ENCODE measurements at places on chromosomes 7 and 10.

GRCh38 chr10:128833671-128834070 is 633.4 kb upstream of the MGMT start:
- DNase-seq = no peak

DNA sequence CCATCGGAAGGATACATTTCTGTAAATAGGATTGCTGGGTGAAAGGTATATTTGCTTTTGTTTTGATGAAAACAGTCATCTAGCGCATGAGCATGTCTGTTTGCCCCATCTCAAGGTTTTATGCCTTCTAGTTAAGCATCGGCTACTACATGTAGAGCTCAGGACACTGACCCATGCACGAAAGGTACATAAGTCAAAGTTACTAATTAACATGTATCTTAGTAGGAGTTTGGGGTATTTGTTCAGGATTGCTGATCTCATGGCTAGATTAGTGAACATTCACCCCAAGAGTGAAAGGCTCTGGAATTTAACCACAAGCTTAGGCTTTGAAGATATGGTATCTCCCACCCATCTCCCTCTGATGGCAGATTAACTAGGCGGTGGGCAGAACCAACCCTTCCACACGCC is 91.5 kb downstream of the RBM20 start:
- DNase-seq = no peak

- no peak for DNase-seq
These were observed at the start of gene ADAMTS14 for GRCh38 chr10:70672165-70673042. Gene ADAMTS14 (plus strand): TSS chr10:70672506. CDS start chr10:70672803, 297 bp downstream.

- DNase-seq = no peak
These were observed 279.1 kb downstream of the CCSER2 start for GRCh38 chr10:84607523-84607922.

- DNase-seq = no peak
These were observed 229.5 kb downstream of the PTPRN2 start for GRCh38 chr7:158357898-158358821.

DNA sequence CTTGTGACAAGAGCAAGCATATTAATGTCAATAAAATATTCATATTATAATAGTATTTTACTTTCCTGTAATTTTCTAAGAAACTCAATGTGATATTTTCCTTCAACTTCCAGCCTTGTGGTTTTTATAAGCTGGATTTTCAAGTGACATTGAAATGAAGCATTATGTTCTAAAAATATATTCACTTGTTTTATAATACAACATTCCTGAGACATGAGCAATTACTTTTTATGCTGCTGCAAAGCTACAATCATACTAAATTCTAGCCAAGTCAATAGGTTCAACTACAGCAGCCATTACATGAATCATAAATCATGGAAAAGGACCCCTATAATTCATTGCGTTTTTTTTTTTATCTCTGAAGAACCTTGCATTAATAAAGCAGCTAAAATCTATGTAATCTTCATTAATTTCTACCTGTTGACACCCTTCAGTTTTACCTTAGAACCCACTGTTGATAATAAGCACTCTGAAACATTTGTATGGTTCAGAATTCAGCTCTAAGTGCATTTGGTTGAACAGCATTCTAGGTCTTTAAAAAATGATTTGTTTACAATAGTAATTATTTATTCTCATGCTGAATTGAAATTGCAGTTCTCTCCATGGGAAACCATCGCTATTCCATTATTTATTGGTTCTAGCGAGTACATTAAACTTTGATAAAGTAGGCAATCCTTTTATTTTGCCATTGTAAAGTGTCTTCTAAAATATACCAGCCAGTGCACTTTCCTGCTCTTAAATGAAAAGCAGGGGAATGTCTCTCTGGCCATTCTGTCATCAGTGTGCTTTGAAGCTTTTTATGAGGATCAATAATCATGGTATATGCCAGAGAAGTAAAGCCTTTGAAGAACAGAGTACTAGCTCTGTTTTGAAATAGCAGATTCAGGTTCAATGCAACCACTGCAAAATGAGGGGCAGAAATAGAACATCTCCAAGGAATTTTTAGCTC is 132.6 kb downstream of the GNAT3 start:
- no peak for DNase-seq

- DNase-seq = no peak
These were observed 29.3 kb downstream of the CCNJ start for GRCh38 chr10:96072674-96073073.

GRCh38 chr10:33600381-33600780 is 265.9 kb upstream of the NRP1 start:
- no peak for DNase-seq

DNA sequence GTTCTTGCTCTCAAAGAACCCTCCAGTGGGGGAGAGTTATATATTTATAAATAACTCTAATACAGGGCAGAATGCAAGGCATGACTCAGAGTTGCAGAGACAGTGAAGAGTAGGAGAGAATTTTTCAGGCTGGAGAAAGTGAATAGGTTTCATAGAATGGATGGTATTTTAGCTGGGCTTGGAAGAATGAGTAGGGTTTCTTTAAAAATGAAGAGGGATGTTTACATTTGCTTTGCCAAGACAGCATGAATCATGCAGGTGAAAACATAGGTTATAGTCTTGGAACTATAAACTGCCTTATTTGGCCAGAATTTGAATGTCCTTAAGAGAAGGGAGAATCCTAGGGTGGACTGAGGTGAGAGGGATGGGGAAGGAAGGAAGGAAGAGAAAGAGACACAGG is 124.8 kb downstream of the CPED1 start:
- DNase-seq = no peak

DNA sequence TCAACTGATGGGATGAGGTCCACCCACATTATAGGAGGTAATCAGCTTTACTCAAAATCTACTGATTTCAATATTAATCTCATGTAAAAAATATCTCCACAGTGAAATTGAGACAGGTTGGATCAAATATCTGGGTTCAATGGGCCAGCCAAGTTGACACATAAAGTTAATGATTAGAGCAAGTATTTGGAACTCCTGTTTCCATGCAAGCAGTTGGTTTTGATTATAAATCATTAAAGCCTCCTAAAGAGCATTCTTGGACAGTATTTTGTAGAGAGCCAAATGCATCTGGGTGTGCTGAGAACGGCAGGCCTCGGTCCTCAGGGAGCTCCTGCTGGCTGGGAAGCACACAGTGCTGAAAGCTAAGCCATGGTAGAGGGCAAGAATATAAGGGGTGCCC is 126.9 kb upstream of the BTBD16 start:
- no peak for DNase-seq

DNA sequence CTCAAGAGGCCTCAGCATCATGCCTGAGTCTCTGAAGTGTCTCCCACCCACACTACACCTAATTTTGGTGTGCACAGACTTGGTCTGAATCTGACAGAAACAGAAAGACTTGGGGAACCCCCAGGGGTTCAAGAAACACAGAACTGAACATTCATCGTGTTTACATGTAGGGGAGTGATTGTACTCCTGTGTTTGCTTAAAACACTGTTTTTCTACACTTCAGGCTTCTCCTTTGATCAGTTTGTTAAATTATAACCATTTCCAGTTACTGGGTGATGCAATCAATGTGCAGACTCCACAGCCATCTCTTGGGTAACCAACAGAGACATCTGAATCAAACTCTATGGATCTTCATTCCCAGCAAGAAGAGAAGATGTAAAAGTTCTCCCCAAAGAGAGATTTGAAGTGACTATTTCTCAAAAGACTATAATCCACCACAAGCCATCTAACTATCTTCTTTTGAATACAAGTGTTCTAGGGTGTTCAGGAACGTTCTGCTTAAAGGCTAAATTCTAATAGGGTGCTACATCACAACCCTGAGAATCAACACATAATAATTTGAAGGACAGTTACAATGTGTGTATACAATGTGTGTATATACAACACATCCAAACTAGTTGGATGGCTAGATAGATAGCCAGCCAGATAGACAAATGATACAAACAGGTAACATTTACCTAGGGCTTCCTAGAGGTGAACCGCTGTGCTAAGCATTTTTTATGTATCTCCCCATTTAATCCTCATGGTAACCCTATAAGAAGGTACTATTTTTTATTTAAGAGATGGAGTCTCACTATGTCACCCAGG is 34.2 kb downstream of the DNAJC12 start:
- no peak for DNase-seq

- no peak for DNase-seq
These were observed 592.6 kb downstream of the REEP3 start for GRCh38 chr10:64113792-64114191.

- peak; percentile 72 for DNase-seq
These were observed 2.4 kb downstream of the CDK6 start for GRCh38 chr7:92833766-92834506.
